Stimulated activated CD4-positive, alpha-beta T cell treated with anti-CD3 and anti-CD28 coated beads, Interleukin-12 subunit alpha, Interleukin-12 subunit beta, amount 100 ng/mL, for 24 hours (primary cell): ENCODE measurements at places on chromosomes 7 and 10.

DNA sequence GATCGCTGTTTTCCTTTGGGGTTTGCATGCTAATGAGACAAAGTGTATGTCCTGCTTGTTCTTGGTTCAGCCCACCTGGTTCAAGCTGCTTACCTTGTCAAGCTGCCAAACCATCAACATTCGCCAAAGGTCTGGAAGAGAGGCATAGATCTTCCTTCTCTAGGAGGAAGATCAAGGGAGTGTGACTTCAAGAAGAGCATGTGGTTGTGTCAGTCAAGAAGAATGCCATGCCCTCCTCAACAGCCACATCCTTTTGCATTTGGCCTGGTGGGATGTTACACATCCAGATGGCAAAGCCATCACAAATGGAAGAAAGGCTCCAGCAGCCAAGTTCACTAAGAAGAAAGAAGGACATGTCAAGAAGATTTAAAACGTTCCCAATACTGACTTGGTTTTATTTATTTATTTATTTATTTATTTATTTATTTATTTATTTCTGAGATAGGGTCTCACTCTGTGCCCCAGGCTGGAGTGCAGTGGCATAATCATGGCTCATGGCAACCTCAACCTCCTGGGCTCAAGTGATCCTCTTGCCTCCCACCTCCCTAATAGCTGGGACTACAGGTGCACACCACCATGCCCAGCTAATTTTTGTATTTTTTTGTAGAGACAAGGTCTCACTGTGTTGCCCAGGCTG lies 5.1 kb upstream of the PIP4K2A start:
- DNase-seq: no peak

DNA sequence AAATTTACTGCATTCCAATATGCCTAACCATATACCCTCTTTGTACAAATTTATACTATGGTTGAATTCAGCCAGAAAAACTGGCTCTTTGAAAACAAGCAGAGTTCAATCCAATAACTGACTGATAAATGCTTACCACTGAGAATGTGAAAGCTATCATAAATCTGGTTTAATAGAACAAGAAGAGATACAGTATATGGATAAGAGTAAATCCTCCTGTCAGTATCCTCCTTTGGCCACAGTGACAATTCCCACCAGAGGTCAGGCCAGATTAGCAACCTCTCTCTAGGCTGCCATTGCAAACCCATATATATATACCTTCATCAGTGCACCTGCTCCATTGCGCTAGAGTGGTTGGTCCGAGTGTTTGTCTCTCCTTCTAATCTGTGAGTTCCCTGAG lies 647.2 kb downstream of the GRM8 start:
- no peak for DNase-seq

DNA sequence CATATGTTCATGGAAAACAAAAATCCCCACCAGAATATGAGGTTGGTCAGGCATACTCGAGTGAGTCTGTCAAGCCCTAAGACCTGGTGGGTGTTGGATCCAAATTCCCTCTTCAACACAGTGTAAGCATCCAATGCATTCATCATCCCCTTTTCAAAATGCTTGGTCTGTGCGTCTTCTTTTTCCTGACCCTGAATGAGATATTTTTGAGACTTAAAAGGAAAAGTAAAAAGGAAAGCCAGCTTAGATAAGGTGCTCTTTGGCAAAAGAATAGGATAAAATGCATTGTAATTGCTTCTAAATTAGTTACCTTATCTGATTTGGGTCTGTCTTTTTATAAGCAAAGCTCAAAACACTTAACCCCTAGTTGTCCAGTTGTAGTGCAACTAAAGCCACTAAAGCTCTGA lies 331.5 kb downstream of the PTEN start:
- DNase-seq: no peak

- no peak for DNase-seq
Measured at GRCh38 chr10:68752711-68753350, 31.8 kb downstream of the CCAR1 start.

- no peak for DNase-seq
Measured at GRCh38 chr7:132614428-132615318, 38.4 kb upstream of the PLXNA4 start.

DNA sequence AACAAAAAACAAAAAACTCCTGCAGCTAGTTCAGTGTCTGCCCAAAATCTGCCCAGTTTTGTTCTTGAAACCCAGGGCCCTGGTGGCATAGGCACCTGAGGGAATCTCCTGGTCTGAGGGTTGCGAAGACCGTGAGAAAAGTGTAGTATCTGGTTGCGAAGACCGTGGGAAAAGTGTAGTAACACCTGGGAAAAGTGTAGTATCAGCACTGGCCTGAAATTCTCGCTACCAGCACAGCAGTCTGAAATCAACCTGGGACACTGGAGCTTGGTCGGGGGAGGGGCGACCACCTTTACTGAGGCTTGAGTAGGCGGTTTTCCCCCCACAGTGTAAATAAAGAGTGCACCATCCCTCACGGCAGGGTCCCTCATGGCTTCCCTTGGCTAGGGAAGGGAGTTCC lies 82.5 kb upstream of the SP4 start:
- no peak for DNase-seq

- DNase-seq: no peak
Measured at GRCh38 chr7:150357270-150357669, 11.4 kb upstream of the REPIN1 start.

GRCh38 chr7:27160145-27160545 lies 3.7 kb upstream of the HOXA7 start:
- no peak for DNase-seq

DNA sequence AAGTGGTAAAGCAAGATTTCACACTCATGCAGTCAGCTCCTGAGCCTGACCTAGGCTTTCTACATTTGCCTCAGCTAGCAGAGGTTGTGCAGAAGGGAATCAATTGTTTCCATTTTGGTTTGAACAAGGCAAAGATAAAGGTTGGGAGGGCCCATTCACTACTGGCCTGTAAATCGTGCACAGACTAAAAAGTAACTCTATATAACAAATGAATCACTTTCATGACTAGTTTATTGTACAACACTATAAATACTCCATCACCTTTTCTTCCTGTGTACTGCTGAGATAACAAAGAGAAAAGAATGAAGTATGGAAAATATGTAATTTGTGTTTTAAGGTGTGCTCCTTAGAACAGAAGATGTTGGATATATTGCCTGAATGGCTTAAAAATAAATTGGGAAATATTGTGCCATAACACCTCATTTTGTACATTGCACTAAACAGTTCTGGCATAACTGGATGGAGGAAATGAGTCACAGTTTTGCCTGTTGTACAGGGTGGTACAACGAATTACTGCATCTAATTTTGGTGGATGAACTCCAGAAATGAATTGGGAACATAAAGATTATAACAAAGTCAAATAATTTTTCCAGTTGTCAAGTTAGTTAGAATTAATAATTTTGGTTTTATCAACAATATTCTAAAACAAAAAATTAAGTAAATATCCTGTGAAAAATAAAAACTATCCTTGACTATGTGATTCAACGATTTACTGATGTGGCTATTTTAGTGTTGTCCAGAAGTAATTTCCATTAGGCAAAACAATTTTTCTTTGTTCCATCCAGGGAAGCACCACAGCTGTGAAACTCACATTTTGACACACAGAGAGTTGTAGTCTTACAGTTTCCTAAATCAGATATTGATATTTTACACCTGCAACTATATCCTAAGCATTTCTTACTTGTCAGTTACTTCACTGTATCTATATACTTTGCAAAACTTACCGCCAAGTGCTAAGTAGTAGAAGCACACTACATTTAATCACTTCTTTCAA lies 18.0 kb downstream of the SEMA3C start:
- no peak for DNase-seq

DNA sequence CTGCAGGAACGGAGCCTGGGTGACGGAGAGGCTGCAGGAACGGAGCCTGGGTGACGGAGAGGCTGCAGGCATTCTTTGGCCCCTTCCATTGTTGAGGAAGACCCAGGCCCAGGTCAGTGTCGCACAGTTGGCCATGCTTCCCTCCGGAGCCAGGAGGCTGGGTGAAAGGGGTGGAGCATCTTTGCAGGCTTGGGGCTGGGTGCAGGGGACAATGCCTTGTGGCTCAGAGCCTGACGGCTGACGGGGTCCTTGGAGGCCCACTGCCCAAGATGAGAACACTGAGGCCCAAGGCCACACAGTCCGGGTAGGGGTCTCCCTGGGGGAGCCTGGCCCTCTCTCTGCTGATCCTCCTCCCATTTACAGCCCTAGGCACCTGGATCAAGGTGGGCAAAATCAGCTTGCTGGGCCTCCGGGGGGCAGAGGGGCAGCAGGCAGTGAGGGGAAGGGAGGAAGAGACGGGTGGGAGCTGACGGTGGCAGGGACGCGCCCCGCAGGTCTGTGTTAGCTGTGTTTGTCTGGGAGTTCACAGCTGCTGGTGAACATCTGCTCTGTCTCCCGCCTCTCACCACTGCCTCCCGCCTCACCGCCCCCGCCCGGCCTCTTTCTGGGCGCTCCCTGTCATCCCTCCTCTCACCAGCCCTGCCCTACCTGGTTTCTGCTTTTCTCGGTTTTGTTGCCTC lies 30.6 kb upstream of the PCBD1 start:
- DNase-seq: no peak

GRCh38 chr10:5810225-5810624 lies 3.0 kb downstream of the GDI2 start:
- no peak for DNase-seq
